Regular cardiac myocyte (primary cell): ENCODE measurements at places on chromosomes 11 and 22. TPM values are rescaled to one million over a fixed set of nuclear protein-coding genes. Genes with fewer than 3 reads are reported as not detected.

The MOV10L1 gene
- 1.5 and 5.1 TPM in 2 replicates for total RNA-seq

The LYVE1 gene
- total RNA-seq = 1.5 and 4.8 TPM in 2 replicates

The TTC36 gene
- 0.58 and 1.7 TPM in 2 replicates for total RNA-seq

The FGF19 gene
- total RNA-seq = not detected in 2 replicates

The FADS3 gene
- 92.8 and 113 TPM in 2 replicates for total RNA-seq

The PPME1 gene
- 36.4 and 44.3 TPM in 2 replicates for total RNA-seq

The C1QTNF5 gene
- 1.5 and 11.0 TPM in 2 replicates for total RNA-seq

The TUBA8 gene
- 0.56 and 0.58 TPM in 2 replicates for total RNA-seq

The SSH3 gene
- 5.6 and 14.9 TPM in 2 replicates for total RNA-seq

The HMBS gene
- total RNA-seq = 5.9 and 25.1 TPM in 2 replicates

The OR52B4 gene
- not detected in 2 replicates for total RNA-seq

The SEC14L6 gene
- total RNA-seq = 0.28 TPM in 1 of 2 replicates, not detected in the other

The OR8H2 gene
- total RNA-seq = not detected in 2 replicates

The CELSR1 gene
- total RNA-seq = 0.58 and 2.0 TPM in 2 replicates

The TRMT112 gene
- 260 and 325 TPM in 2 replicates for total RNA-seq

The GRM5 gene
- total RNA-seq = under 0.01 TPM in 1 of 2 replicates, not detected in the other

The TYR gene
- not detected in 2 replicates for total RNA-seq

The PLAAT2 gene
- total RNA-seq = not detected in 2 replicates

The BCO2 gene
- total RNA-seq = 0.38 and 2.3 TPM in 2 replicates

The POU2AF3 gene
- not detected in 2 replicates for total RNA-seq

The LRRN4CL gene
- total RNA-seq = 0.58 and 9.6 TPM in 2 replicates

The P4HA3 gene
- 13.4 and 47.9 TPM in 2 replicates for total RNA-seq

The TMPRSS5 gene
- total RNA-seq = 0.28 TPM in 1 of 2 replicates, not detected in the other

The CDC42EP1 gene
- 9.6 and 9.8 TPM in 2 replicates for total RNA-seq

The PKNOX2 gene
- 0.38 and 3.1 TPM in 2 replicates for total RNA-seq

The SLC2A11 gene
- total RNA-seq = 10.7 and 13.5 TPM in 2 replicates

The TCIRG1 gene
- 75.0 and 83.4 TPM in 2 replicates for total RNA-seq

The KRTAP5-10 gene
- total RNA-seq = not detected in 2 replicates

The KCTD14 gene
- total RNA-seq = 0.56 and 1.9 TPM in 2 replicates

The PDE2A gene
- 1.3 and 3.4 TPM in 2 replicates for total RNA-seq

The TRIM49 gene
- total RNA-seq = not detected in 2 replicates

The NCR3LG1 gene
- 3.1 TPM in 2 replicates for total RNA-seq

The ZP1 gene
- total RNA-seq = 2.1 and 4.2 TPM in 2 replicates

The CARD18 gene
- total RNA-seq = not detected in 2 replicates

The NAALAD2 gene
- total RNA-seq = 0.58 and 0.85 TPM in 2 replicates

The PRRG4 gene
- under 0.01 TPM in 2 replicates for total RNA-seq

The TRPC6 gene
- total RNA-seq = 2.1 and 3.9 TPM in 2 replicates

The SULT4A1 gene
- total RNA-seq = under 0.01 and 0.56 TPM in 2 replicates

The KCNC1 gene
- total RNA-seq = not detected in 2 replicates

The CCDC89 gene
- 3.7 and 6.1 TPM in 2 replicates for total RNA-seq

The FDXACB1 gene
- total RNA-seq = 2.0 and 5.2 TPM in 2 replicates

The STK33 gene
- total RNA-seq = 0.58 and 1.1 TPM in 2 replicates
